ENCODE measurements at places on chromosomes 6 and 20.

DNA sequence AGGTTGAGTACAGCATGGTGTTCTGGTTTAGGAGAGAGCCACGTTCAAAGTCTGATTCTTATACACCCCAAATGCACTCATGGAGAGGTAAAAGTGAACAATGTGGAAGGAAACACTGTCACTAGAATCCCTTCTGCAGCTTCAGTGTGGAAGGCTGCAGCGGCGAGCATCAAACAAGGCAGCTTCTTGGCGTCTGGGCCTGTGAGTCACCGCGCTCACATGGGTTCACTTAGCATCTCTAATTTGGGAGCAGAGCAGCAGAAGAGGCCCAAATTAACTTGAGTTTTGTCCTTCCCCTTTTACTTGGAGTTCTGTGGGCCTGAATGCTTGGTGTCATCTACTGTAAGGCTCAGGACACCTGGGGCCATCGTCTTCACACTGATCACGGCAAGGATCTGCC, 10.9 kb upstream of the E2F1 start:
- H3K27ac ChIP-seq: no peak overlapping the region
- H3K36me3 ChIP-seq: peaks cover 4% of the 10 kb centered on the region
- peaks cover 10% of the 10 kb centered on the region for H3K27me3 ChIP-seq
- H3K4me1 ChIP-seq: peaks cover 3% of the 10 kb centered on the region
- no peak for DNase-seq
- no peak overlapping the region for H3K4me3 ChIP-seq

DNA sequence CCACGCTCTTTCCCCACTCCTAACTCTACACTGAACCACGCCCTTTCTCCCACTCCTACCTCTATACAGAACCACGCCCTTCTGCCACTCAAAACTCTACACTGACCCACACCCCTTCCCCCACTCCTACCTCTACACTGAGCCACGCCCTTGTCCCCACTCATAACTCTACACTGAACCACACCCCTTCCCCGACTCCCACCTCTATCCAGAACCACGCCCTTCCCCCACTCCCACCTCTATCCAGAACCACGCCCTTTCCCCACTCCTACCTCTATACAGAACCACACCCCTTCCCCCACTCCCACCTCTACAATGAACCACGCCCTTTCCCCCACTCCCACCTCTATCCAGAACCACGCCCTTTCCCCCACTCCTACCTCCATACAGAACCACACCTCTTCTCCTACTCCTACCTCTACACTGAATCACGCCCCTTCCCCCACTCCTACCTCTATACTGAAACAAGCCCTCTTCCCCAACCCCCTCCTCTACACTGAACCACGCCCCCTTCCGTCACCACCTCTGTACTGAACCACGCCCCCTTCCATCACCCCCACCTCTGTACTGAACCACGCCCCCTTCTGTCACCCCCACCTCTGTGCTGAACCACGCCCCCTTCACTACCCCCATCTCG, 10.1 kb downstream of the PXMP4 start:
- no peaks in the 10 kb centered on the region for H3K27me3 ChIP-seq
- H3K27ac ChIP-seq: peak overlapping the region; percentile 38
- DNase-seq: no peak
- H3K4me1 ChIP-seq: peaks cover 23% of the 10 kb centered on the region

DNA sequence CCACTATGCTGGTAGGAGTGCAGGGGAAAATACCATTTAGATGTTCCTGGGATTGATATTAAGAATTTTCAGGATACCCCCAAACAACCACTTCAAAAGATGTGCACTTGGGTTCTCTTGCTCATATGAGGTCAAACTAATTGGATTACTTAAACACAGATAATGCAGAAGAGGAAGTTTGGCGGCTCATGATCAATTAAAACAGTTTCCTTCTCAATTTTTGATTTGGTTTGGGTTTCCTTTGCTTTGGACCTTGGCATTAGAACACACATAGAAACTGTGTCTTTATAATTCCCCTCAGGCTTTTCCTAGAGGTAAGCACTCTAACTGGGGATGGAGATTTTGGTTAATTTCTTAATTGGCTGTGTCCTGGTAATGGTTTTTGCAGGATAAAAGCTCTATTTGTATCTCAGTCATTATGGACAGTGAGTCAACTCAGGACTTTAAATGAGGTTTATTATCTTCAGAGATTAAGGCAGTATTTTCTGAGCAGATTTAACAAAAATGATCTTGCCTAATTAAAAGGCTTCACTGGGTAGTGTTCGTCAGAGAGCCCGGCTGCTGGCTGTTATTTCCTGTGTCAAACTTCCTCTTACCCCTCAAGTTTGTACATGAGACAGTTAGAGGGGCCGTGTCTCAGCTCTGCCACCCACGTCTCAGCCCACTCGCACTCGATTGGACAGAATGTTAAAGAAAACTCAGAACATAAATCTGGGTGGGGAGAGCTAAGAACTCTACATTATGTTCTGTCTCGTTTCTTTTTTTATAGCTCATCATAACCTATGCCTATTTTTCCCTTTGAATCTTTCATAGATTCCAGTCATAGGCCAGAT, 50.3 kb upstream of the PREP start:
- no peaks in the 10 kb centered on the region for H3K36me3 ChIP-seq
- no peak for DNase-seq
- H3K4me1 ChIP-seq: peaks cover 8% of the 10 kb centered on the region
- H3K4me3 ChIP-seq: no peak overlapping the region
- H3K27me3 ChIP-seq: peaks cover 5% of the 10 kb centered on the region

DNA sequence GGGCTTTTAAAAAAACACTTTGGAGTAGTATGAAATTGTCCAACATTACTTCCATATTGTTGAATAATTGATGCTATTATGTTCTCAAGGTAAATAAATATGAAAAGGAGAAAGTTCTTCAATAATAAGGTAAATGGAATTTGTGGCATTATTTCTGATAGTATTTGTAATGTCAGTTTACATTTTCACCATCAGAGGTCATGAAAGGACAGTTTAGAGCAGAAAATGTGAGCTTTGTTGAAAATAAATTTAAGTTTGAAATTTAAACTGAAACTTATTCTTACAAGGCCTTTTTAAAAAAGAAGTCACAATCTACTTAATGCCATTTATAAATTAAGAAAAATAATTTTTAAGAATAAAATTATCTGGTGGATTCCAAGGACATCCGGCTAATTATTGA, 15.8 kb upstream of the CEP162 start:
- H3K4me1 ChIP-seq: no peaks in the 10 kb centered on the region
- no peak overlapping the region for H3K4me3 ChIP-seq
- no peak overlapping the region for H3K27ac ChIP-seq
- no peaks in the 10 kb centered on the region for H3K27me3 ChIP-seq

GRCh38 chr6:19087296-19087695, 700.1 kb downstream of the RNF144B start:
- no peaks in the 10 kb centered on the region for H3K4me1 ChIP-seq
- H3K4me3 ChIP-seq: no peak overlapping the region
- no peaks in the 10 kb centered on the region for H3K27me3 ChIP-seq
- DNase-seq: no peak
- H3K27ac ChIP-seq: no peak overlapping the region

DNA sequence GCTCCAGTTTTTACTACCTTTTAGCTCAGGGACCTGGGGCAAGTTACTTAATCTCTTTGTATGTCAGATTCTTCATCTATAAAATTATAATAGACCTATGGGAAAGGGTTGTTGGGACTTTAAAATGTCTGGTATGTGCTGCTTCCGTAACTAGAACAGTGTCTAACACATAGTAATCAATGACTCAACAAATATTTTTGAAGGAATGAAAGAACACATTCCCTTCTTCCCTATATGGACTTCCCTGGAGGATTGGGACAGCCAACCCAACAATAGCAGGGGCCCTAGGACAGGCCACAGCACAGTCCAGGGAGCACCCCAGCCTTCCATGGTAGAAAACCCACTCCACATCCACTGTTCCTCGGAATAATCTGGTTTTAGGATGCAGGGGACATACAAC, 50.7 kb upstream of the TPD52L1 start:
- no peaks in the 10 kb centered on the region for H3K36me3 ChIP-seq
- no peak overlapping the region for H3K27ac ChIP-seq
- no peak overlapping the region for H3K4me3 ChIP-seq

DNA sequence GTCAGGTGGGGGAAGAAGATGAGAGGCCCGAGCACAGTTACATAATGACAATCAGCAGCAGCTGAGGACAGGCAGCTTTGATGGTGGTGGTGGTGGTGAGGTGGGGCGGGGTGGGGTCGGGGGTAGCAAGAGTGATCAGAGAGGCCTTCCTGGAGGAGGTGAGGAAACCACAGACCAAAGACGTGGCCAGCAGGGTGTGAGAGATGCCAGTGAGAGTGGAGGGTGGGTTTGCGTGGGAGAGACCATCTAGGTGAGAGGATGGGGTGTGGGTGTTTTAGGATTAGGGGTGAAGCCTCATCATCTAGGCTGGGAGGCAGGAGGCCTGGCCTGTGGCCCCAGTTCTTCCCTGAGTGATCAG, 76.0 kb upstream of the TOX2 start:
- H3K4me1 ChIP-seq: peaks cover 36% of the 10 kb centered on the region
- no peak overlapping the region for H3K27ac ChIP-seq
- H3K36me3 ChIP-seq: no peaks in the 10 kb centered on the region
- no peak overlapping the region for H3K4me3 ChIP-seq
- no peak for DNase-seq

DNA sequence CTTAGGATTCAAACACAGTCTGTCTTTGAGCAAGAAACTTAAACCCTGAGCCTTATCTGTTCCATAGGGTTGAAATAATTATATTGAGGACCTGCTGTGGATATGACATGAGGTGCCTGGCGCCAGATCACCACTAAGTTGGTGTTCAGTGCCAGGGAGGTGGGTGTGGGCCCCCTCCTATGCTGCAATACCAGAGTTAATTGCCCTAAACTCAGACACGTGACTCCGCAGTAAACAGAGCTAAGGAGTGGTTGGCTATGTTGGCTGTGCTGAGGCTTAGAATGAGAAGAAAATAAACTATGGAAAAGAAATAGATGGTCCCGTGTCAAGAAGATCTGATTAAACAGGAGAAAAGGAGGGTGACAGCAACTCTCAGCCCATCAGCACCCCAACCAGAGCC, 419.4 kb upstream of the JARID2 start:
- no peaks in the 10 kb centered on the region for H3K4me1 ChIP-seq
- H3K27me3 ChIP-seq: peaks cover 7% of the 10 kb centered on the region
- no peak for DNase-seq
- no peak overlapping the region for H3K4me3 ChIP-seq

GRCh38 chr6:108951351-108951953, 103.2 kb downstream of the ARMC2 start:
- no peaks in the 10 kb centered on the region for H3K36me3 ChIP-seq
- H3K27ac ChIP-seq: no peak overlapping the region

GRCh38 chr6:33061987-33062386, 11.5 kb downstream of the HLA-DPA1 start:
- H3K36me3 ChIP-seq: no peaks in the 10 kb centered on the region
- H3K27me3 ChIP-seq: peaks cover 17% of the 10 kb centered on the region
- H3K4me1 ChIP-seq: no peaks in the 10 kb centered on the region
- no peak for DNase-seq

- H3K4me3 ChIP-seq: no peak overlapping the region
- peaks cover 43% of the 10 kb centered on the region for H3K4me1 ChIP-seq
- DNase-seq: no peak
Measured at GRCh38 chr6:26315274-26315673, 49.7 kb upstream of the BTN3A2 start.
